ENCODE measurements at places on chromosomes 3 and 15. TPM values are rescaled to one million over a fixed set of nuclear protein-coding genes. Genes with fewer than 3 reads are reported as not detected.

The XYLB gene
- 8.5 TPM for total RNA-seq

The DUOXA2 gene
- total RNA-seq, result not detected

The TMEM45A gene
- 29.1 TPM for total RNA-seq

The GASK1A gene
- not detected for total RNA-seq

The UBAP1L gene
- total RNA-seq, result 5.4 TPM

DNA sequence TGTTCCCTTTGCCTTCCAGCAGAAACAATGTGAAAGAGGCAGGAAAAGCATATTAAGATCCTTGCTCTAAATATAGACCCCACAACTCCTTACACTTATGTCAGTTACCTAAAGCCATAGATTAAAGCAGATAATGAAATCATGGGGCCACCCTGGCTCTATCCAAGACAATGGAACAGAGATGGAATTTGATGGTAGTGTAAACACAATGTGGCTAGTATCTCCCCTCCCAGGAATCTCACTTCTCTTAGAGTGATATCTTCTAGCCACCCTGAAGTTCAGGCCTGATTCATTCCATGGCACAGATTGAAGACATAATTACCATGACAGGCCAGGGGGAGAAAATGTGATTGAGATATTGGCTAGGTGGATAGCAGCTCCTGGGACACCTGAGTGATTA is 32.6 kb downstream of the GALNT15 start:
- H3K27ac ChIP-seq, result no peak overlapping the region
- peaks cover 29% of the 10 kb centered on the region for H3K27me3 ChIP-seq
- DNase-seq, result no peak
- H3K4me1 ChIP-seq, result no peaks in the 10 kb centered on the region
- no peaks in the 10 kb centered on the region for H3K36me3 ChIP-seq
- no peak overlapping the region for H3K4me3 ChIP-seq

GRCh38 chr15:27491666-27492621 is 521.0 kb downstream of the GABRG3 start:
- no peaks in the 10 kb centered on the region for H3K36me3 ChIP-seq
- H3K4me3 ChIP-seq, result no peak overlapping the region
- H3K4me1 ChIP-seq, result no peaks in the 10 kb centered on the region

- H3K4me1 ChIP-seq, result peaks cover 20% of the 10 kb centered on the region
- no peaks in the 10 kb centered on the region for H3K27me3 ChIP-seq
- H3K27ac ChIP-seq, result no peak overlapping the region
- no peak overlapping the region for H3K4me3 ChIP-seq
- H3K36me3 ChIP-seq, result no peaks in the 10 kb centered on the region
Measured at GRCh38 chr15:33283576-33283975, 27.2 kb upstream of the RYR3 start.

- no peak for DNase-seq
- peaks cover 31% of the 10 kb centered on the region for H3K4me1 ChIP-seq
- peak overlapping the region; percentile 85 for H3K27ac ChIP-seq
- H3K4me3 ChIP-seq, result no peak overlapping the region
- H3K36me3 ChIP-seq, result peaks cover 11% of the 10 kb centered on the region
Measured at GRCh38 chr15:39321977-39322376, 258.9 kb upstream of the THBS1 start.

GRCh38 chr3:16769525-16769924 is 115.2 kb upstream of the PLCL2 start:
- no peak overlapping the region for H3K27ac ChIP-seq
- no peak for DNase-seq
- no peaks in the 10 kb centered on the region for H3K36me3 ChIP-seq
- peaks cover 8% of the 10 kb centered on the region for H3K27me3 ChIP-seq

GRCh38 chr15:77747175-77748077 is 114.7 kb upstream of the LINGO1 start:
- no peak overlapping the region for H3K27ac ChIP-seq
- peaks cover 3% of the 10 kb centered on the region for H3K4me1 ChIP-seq
- H3K27me3 ChIP-seq, result peaks cover 17% of the 10 kb centered on the region
- no peak overlapping the region for H3K4me3 ChIP-seq

GRCh38 chr15:74549816-74550215 is 8.8 kb downstream of the ARID3B start:
- DNase-seq, result no peak
- peaks cover 18% of the 10 kb centered on the region for H3K36me3 ChIP-seq
- no peak overlapping the region for H3K27ac ChIP-seq
- H3K4me1 ChIP-seq, result peaks cover 16% of the 10 kb centered on the region
- H3K27me3 ChIP-seq, result peaks cover 3% of the 10 kb centered on the region

DNA sequence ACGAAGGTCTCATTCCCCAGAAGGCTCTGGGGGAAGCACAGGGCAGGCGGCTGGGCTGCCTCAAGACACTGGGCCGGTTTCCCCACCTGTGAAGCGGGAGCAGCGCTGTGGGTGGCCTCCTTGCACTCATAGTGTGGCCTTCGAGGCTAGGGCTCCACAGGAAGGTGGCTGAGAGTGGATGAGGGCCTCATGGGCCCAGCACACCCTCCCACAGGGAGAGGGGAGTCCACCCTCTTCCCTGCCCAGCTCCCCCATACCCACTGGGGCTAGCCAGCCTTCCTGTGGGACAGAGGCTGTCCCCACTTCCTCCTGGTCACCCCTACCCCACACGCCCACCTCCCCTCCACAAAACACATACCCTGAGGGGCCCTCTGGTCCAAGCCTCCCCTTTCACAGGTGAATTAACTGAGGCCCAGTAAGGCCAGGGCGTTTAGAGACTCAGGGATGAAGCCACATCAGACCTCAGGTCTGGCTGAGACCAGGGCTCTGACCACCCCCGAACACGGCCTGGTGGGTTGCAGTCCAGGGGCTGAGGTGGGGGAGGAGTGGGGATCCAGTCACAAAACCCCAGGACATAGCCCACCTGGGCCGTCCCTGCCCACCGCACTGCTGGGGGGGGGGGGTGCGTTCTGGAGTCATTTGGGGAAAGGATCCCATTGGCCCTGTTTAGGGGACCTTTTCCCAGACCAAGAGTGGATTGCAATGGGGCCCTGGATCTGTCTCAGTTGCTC is 1.1 kb downstream of the ANPEP start:
- H3K4me3 ChIP-seq, result peak overlapping the region; percentile 60
- peaks cover 68% of the 10 kb centered on the region for H3K4me1 ChIP-seq
- no peak for DNase-seq
- peak overlapping the region; percentile 89 for H3K27ac ChIP-seq

DNA sequence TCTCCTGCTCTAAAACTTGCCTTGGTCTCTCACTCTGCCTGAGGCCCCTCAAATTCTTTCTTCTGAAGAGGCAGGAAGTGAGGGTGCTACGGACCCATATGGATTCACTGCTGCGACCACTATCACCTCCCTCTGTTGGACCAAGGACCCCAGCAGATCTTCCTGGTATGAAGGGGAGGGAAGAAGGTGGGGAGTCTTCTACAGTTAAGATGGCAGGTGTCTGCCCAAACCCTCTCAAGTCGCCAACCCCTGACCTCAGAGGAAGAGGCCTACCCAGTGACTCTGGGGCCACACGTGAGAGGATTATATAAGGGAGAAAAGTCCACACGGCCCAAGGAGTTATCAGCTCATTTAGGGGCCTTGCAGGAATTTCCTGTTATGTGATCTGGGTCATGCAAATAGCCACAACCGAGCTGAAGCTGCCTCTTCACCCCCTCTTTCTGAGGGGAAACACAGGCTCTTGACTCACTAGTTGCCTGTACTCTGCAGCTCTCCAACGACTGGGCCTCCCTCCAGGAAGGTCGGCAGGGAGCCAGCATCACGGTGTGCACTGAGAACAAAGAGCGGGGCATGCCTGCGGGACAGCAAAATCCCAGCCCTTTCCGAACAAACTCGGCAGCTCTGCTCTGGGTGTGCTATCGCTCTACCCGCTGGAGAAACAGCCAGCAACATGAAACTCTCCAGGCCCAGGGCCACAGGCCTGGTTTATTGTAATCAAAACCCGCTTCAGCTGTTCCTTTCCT is 116.0 kb downstream of the XXYLT1 start:
- no peak overlapping the region for H3K4me3 ChIP-seq
- no peak for DNase-seq
- H3K4me1 ChIP-seq, result peaks cover 59% of the 10 kb centered on the region
- H3K36me3 ChIP-seq, result peaks cover 2% of the 10 kb centered on the region

DNA sequence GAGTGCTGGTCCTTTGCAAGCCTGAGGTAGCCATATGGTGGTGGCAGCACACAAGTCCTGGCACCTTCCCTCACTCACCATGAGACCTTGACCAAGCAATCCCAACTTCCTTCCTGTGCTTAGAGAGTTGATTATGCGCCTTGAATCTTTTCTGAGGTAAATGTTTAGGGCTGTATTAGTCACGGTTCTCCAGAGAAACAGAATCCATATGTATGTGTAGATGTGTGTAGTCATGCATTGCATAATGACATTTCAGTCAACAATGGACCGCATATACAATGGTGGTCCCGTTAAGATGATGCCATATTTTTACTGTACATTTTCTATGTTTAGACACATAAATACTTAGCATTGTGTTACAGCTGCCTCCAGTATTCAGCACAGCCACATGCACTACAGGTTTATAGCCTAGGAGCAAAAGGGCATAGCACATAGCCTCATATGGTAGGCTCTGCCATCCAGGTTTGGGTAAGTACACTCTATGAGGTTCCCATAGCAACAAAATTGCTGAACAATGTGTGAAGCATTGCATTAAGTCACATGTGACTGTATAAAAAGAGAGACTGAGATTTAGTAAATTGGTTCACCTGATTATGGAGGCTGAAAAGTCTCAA is 20.2 kb upstream of the NUP210 start:
- no peak overlapping the region for H3K27ac ChIP-seq
- DNase-seq, result no peak
- peaks cover 24% of the 10 kb centered on the region for H3K27me3 ChIP-seq

DNA sequence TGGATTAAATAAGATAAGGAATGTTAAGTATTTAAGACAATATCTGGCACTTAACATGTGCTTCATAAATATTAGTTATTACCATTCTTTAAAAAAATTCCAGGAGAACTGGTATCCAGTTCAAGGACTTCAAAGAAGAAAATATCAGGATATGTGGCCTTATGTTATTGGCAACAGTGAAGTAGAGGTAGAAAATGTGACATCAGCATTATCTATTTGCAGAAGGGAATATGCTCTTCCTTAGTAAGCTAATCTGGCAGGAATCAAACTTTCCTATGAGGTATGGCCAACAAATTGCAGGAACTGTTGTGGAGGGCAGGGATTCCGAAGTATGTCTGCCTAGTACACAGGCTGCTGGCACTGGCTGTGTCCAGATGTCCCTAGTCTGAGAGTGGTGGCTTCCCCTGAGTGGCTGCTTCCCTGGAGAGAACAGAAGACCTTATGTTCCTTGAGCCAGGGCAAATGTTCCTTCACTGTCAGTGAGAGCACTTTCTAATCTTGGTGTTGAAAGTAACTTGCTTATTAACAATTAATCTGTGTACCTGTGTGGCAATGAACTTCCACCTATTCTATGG is 351.7 kb upstream of the THRB start:
- no peaks in the 10 kb centered on the region for H3K4me1 ChIP-seq
- DNase-seq, result no peak
- H3K36me3 ChIP-seq, result no peaks in the 10 kb centered on the region
- no peak overlapping the region for H3K4me3 ChIP-seq
- H3K27me3 ChIP-seq, result peaks cover 9% of the 10 kb centered on the region

- no peak for DNase-seq
- no peak overlapping the region for H3K4me3 ChIP-seq
- H3K36me3 ChIP-seq, result peaks cover 9% of the 10 kb centered on the region
Measured at GRCh38 chr15:66515901-66516322, 10.8 kb downstream of the ZWILCH start.

DNA sequence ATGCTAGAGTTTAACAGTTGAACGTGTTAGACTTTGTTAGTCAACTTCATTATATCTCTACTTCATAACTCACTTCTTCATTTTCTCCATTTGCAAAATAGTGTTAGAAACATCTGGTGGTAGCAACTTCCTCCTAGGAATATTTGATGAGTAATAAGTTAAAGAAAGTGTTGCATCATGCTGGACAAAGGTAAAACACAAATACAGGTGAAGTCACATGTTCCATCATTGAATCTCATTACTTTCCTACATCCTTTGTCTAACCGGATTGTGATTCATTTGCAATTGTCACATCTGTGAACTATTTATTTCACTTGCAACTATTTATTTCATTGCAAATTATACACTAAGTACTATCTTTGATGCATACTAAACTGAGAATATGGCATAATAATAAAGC is 186.5 kb downstream of the TUSC7 start:
- no peak overlapping the region for H3K4me3 ChIP-seq
- peaks cover 8% of the 10 kb centered on the region for H3K27me3 ChIP-seq
- DNase-seq, result no peak
- H3K4me1 ChIP-seq, result no peaks in the 10 kb centered on the region
- no peak overlapping the region for H3K27ac ChIP-seq

- DNase-seq, result no peak
- peaks cover 80% of the 10 kb centered on the region for H3K4me1 ChIP-seq
- H3K27me3 ChIP-seq, result no peaks in the 10 kb centered on the region
Measured at GRCh38 chr15:39591141-39591895, 10.4 kb downstream of the THBS1 start.

- H3K4me1 ChIP-seq, result no peaks in the 10 kb centered on the region
- no peaks in the 10 kb centered on the region for H3K36me3 ChIP-seq
- no peak overlapping the region for H3K27ac ChIP-seq
- H3K4me3 ChIP-seq, result no peak overlapping the region
- no peak for DNase-seq
Measured at GRCh38 chr3:10855871-10856662, 40.0 kb downstream of the SLC6A11 start.

- no peak overlapping the region for H3K4me3 ChIP-seq
- H3K36me3 ChIP-seq, result peaks cover 6% of the 10 kb centered on the region
- no peaks in the 10 kb centered on the region for H3K27me3 ChIP-seq
- no peak overlapping the region for H3K27ac ChIP-seq
- peaks cover 3% of the 10 kb centered on the region for H3K4me1 ChIP-seq
- no peak for DNase-seq
Measured at GRCh38 chr15:59266028-59266427, 59.4 kb downstream of the LDHAL6B start.

- H3K4me1 ChIP-seq, result peaks cover 9% of the 10 kb centered on the region
- no peaks in the 10 kb centered on the region for H3K27me3 ChIP-seq
- DNase-seq, result no peak
- peaks cover 2% of the 10 kb centered on the region for H3K36me3 ChIP-seq
- no peak overlapping the region for H3K27ac ChIP-seq
Measured at GRCh38 chr15:58677426-58677825, 72.1 kb downstream of the ADAM10 start.

- no peak overlapping the region for H3K4me3 ChIP-seq
- no peak for DNase-seq
- no peak overlapping the region for H3K27ac ChIP-seq
- H3K27me3 ChIP-seq, result no peaks in the 10 kb centered on the region
- H3K4me1 ChIP-seq, result peaks cover 28% of the 10 kb centered on the region
Measured at GRCh38 chr15:75208501-75209288, 7.0 kb downstream of the C15orf39 start.

DNA sequence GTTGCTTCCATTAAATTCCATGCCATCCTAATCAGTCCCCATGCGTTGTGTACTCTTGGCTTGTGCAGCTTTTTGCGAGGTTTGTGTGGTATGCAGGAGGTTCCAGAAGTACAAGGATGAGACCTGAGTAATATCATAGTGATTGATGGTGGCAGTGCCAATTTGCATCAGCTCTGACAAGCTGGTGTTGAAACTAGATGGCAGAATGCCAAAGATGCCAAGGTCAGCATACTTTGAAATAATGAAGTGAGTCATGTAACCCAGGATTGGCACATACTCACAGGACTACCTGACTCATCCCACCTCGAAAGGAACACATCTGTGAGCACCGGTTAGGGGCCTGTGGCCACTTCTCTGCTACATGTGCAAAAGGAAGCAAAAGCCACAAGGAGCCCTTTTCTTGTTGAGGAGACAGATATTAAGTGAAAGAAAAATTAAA is 14.3 kb downstream of the KAT2B start:
- no peak overlapping the region for H3K4me3 ChIP-seq
- H3K27me3 ChIP-seq, result no peaks in the 10 kb centered on the region
- no peak for DNase-seq
- H3K27ac ChIP-seq, result no peak overlapping the region
- H3K36me3 ChIP-seq, result no peaks in the 10 kb centered on the region

- H3K27me3 ChIP-seq, result no peaks in the 10 kb centered on the region
- H3K4me3 ChIP-seq, result no peak overlapping the region
- H3K36me3 ChIP-seq, result peaks cover 43% of the 10 kb centered on the region
- no peak overlapping the region for H3K27ac ChIP-seq
Measured at GRCh38 chr3:45729614-45730013, 40.4 kb downstream of the SACM1L start.
